ENCODE measurements at places on chromosomes 16 and 17.

- no peak for DNase-seq
Observed at GRCh38 chr16:65675161-65675560, 553.3 kb upstream of the CDH11 start.

GRCh38 chr16:11024333-11025053, 80.1 kb downstream of the CLEC16A start:
- no peak for DNase-seq

DNA sequence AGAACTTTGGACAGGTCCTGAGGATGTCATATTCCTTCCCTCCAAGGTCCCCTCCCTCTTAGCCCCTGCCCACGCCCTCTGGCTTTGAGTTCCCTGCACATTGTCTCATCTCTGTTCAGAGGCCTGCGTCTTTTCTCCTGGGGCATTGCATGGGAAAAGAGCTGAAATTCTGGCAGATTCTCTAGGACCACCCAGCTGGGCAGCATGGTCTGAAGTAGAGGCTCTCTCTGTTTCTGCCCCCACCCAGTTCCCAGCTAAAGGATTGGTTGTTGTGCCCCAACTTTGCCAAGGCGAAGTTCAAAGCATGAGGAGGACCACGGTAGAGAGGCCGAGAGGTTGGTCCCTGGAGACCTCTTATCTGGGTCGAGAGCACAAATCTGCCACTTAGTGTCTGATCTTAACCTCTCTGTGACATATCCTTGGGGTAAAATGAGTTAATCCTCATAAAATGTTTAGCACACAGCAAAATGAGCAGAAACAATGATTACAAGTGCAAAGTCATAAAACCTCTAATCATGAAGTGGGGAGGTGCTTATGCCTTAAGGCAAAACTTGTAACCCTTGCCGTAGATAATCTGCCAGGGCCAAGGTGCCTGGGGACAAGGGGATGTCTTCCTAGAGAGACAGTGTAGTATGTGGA, 2.4 kb downstream of the ABAT start:
- DNase-seq, result no peak

DNA sequence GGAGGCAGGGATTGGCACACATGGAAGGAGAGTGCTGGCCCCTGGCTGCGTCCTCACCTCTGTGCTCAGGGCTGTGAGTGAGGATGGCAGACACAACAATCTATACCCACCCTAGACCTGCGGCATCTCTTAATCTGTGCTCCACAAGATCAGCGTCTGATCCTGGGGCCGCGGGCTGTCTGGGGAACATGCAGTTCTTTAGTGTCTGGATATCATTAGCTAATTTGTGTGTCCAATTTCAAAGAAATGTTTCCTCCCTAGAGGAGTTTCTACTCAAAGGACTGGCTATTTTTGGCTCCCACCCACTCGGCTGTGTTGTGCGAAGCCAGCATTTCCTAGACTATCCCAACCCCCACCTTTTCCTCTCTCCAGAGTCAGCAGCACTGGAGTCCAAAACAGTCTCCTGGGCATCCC, 93.8 kb downstream of the GRIN2A start:
- DNase-seq, result no peak

GRCh38 chr16:56950881-56951771, 10.6 kb upstream of the CETP start:
- peak; percentile 43 for DNase-seq

GRCh38 chr16:70746708-70747424, 54.1 kb downstream of the VAC14 start:
- DNase-seq, result no peak

DNA sequence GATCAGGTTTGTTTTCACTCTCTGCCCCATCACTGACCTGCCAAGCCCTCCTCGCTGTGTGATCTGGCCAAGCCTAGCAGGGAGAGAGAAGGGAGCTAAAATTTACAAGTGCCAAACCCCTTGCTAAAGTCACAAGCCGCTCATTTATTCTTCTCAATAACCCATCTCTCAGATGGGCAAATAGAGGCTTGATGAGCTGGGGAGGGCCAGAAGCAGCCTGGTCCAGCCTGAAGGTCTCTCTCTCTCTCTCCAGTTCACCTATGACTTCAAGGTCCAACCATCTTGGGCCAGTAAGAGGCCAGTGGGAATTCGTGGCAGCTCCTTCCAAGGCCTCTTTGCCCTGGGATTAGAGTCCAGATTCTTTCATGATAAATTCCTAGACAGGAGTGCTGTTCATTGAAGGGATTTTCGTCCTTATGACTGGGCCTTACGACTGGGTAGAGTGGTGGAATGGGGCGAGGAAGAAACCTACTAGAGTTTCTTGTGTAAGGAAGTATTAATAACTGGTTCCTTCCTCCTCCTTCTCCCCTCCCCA, 3.4 kb downstream of the CA7 start:
- DNase-seq, result no peak

- DNase-seq, result no peak
Observed at GRCh38 chr17:45101546-45101882, 30.8 kb downstream of the PLCD3 start.

GRCh38 chr17:1967213-1967612, 57.9 kb downstream of the RTN4RL1 start:
- DNase-seq, result no peak

DNA sequence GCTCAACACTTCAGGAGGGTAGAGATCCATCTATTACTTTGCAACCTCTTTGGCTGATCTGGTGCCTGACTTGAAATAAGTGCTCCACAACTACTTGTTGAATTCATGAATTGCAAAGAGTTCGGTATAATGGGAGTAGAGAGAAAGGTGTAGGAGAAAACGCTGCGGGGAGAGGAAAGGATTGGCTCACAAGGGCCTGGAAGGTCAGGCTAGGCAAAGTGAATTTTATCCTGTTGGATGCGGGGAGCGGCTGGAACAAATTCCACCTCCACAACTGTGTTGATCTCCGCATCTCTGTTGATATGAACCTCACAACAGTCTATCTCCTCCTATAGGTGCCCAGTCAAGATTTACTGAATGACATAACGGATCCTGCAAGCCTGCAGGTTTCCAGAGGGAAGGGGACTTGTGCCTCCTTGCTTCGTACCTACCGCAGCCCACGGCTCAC, 684 bp downstream of the SLX4 start:
- no peak for DNase-seq

- DNase-seq, result no peak
Observed at GRCh38 chr17:35915153-35915964, 15.2 kb downstream of the RDM1 start.

- DNase-seq, result peak; percentile 57
Observed at GRCh38 chr17:56593646-56594319, at the start of gene NOG. NOG (plus strand) TSS chr17:56593699; CDS start chr17:56594224, 525 bp downstream.

GRCh38 chr16:4317532-4318450, 1.9 kb downstream of the GLIS2 start:
- DNase-seq, result no peak

GRCh38 chr16:3538222-3538621, 37.4 kb downstream of the CLUAP1 start:
- no peak for DNase-seq
